Activated CD4-positive, alpha-beta T cell treated with anti-CD3 and anti-CD28 coated beads, Interleukin-2, amount 50 U/mL, for 1 hour (primary cell): ENCODE measurements at places on chromosomes 6 and 20.

GRCh38 chr20:9344083-9344920, 170.1 kb upstream of the LAMP5 start:
- no peak for DNase-seq

DNA sequence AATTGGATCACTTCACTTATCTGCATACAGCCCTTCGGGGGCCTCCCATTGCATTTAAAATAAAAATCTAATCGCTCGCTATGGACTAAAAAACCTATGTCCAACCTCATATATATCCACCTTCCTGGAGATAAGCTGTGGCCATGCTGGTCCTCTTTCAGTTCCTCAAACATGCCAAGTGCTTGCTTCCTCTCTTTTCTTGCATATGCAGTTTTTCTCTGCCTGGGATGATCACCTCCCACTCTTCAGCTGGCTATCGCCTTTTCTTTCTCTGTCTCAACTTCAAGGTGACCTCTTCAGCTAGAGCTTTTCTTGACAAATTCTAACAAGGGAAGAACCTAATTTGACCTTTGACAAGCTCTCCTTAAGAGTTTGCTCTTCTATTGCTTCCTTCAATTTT, 5.6 kb upstream of the TFB1M start:
- no peak for DNase-seq

DNA sequence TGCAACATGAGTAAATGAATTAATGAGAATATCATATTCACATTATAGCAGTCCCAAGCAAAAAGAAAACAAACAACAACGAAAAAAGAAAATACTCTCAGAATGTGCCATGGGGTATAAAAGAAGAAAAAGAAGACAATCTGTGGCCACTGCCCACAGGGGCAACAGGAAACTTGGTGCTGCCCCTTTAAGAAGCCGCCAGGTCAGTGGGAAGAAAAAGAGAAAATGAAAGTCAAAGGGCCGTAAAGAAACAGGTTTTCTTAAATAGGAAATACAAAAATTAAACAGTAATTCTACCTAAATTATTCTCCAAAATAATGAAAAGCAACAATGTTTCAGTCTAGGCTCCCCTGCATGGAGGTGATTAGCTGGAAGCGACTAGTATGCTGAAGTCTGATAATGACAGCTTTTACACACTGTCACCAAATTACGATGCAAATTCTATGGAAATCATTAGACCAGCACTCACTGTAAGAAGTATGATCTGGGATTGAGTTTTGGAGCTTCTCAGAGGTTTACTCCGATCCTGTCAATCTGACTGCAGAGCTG, 23.6 kb downstream of the GMDS start:
- no peak for DNase-seq

DNA sequence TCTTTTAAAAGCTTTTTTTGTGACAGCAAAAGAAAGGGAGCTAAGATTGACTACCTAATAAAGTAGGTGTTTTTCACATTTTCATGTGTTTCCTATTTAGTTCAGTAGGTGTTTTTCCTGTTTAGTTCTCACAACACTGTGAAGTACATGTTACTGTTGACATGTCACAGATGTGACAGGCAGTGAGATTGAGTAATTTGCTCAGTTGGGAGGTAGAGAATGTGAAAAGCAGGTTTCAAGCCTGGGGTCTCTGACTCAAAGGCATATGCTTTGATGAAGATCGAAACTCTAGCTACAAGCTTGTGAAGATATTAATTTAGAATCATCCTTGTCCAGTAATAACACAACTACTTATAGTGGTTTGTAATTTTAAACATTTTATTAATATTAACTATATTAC, 43.1 kb downstream of the SLX4IP start:
- DNase-seq = no peak

GRCh38 chr20:46120136-46120535, 2.0 kb downstream of the CD40 start:
- DNase-seq = no peak

DNA sequence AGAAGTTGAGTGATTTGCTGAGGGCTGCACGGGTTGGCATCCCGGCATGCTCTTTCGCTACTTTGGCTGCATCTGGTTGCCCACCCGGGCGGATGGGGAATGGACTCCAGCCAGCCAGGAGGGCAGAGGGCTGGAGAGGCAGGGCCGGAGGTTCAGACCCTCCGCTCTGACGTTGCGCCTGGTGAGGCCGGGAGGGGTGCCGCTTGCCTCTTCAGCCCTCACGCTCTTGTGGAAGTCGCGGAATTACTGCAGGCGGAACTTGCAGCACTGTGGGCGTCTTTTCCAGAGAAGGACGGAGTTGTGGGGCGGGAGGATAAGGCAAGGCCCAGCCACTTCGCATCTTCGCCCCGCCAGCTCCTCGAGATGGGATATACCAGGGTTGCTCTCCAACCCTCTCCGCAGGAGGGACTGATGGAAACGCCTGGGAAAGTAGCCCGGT, 656 bp downstream of the RTEL1 start:
- DNase-seq = no peak

DNA sequence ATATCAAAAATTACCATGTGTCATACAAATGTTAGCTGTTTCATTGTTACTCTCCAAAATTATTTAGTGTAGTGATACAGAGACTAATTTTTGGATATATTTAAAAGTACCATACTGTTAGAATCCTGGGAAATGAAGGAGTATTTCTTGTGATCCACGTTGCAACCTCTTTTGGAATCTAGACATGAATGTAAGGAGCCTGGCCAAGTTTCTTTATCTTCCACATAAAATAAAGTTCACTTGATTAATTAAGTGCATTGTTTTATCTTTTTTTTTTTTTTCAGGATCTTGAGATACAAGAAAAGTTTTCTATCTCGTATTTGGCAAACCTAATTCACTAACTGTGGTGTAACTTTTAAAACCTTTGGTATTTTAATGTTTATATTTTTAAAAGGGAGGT, 270.7 kb downstream of the SOX4 start:
- DNase-seq = no peak

- no peak for DNase-seq
Measured at GRCh38 chr20:36445847-36446246, 95.5 kb upstream of the MYL9 start.

DNA sequence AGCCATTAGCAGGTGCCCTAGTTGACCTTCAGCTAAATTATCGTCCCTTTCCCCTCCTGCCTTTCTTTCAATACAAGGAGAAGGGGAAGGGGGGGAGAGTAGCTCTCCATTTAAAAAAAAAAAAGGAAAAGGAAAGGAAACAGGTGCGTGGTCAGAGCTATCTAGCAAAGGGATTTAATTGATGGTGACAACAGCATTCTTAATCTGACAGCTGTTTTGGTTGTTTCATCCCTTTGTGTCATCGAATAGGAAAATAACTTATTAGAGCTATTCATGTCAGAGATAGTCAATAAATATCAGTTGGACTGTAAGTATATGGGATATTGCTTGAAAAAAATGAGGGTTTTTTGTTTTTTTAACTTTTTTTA, 195.2 kb upstream of the SASH1 start:
- DNase-seq = no peak

DNA sequence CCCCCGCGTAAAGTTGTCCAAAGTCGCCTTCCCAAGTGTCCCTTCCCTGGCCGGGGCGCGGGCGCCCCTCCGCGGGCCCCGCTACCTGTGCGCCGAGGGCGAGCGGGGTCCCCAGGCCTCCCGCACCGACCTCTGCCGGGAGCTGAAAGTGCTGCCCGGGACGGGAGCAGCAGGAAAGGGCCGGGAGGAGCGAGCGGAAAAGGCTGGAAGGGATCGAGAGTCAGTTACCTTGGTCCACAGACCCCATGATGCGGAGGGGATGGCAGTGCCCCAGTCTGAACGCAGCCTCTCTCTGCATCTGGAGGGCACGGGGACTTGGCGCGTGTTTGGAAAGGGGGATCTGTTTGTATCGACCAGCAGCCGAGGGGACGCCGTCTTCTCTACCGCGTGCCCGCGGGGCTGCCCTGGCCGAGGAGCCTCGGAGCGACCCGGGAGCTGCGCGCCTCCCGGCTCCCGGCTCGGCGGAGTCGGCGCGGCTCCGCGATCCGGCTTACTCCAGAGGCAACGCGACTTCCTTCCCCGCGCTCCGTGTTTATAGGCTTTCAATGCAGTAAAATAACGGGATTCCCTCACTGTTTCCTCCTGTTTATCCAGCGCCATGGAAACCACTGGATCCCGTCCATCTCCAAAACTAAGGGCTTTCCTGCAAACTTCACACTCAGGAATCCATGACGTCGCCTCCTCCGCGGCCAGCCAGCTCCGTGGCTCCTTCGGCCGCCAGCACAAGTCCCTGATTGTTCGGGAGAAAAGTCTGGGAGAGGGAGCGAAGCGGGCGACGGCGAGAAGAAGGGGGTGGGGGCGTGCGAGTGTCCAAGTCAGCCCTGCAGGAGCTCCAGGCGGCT, 20.0 kb upstream of the NFATC2 start:
- DNase-seq = peak; percentile 10

GRCh38 chr6:74058606-74059005, 362.6 kb downstream of the CD109 start:
- no peak for DNase-seq

- DNase-seq = no peak
Measured at GRCh38 chr6:1481286-1481685, 91.9 kb downstream of the FOXF2 start.

DNA sequence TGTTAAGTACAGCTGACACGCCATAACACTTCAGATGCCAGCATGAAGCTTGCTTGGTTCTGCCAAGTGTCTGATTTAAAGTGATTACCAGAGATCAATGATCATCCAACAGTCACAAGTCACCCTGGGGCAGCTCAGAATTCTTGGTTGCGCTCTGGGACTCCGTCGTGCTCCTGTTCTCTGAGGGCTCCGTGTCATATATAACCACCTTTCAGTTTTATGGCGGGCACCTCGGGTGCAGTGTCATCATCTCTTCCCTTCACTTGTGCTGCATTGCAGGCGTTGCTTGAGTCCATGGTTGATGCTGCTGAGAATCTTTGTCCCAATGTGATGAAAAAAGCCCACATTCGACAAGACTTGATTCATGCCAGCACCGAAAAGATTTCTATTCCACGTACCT, 101.4 kb upstream of the SCGN start:
- DNase-seq = no peak

DNA sequence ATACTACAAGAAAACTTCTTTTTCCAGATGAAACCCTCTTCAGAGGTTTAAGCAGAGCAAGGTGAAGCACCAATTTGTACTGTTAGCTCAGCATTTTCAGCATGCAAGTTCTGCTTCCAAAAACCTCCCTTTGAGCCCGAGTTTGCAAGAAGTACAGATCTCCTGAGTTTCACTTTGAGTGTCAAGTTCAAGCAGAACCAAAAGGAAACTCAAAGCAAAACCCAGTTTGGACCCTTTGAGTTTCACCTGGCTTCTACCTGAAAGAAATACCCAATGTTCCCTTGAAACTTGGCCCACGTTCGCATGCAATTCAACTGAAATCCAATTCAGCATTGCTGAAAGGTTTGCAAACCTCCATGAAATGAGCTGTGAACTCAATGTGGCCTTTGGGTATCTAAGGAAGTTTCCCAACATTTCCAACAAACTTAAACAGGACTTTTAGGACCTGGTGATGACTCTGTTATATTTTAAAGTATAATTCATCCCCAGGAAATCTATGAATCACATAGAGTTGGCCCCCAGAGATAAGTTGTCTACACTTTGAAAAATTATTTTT, 62.9 kb upstream of the HBS1L start:
- DNase-seq = no peak

DNA sequence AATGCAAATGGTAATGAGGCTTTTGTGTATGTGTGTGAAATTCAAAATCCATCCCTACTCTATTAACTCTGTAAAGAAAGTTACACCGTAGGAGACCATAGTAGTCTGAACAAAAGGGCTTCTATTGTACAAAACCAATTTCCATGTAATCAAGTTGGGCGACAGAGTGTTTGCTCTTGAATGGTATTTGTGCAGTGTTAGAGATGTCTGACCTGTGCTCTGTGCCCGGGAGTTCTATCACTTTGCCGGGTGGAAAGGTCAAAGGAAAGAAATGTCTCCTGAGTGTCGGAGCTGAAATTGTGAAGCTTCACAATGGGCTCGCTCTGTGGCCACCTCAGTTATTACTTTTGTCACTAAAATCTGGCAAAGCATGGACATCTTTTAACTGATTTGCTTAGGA, 312.0 kb downstream of the SAMD5 start:
- DNase-seq = no peak

DNA sequence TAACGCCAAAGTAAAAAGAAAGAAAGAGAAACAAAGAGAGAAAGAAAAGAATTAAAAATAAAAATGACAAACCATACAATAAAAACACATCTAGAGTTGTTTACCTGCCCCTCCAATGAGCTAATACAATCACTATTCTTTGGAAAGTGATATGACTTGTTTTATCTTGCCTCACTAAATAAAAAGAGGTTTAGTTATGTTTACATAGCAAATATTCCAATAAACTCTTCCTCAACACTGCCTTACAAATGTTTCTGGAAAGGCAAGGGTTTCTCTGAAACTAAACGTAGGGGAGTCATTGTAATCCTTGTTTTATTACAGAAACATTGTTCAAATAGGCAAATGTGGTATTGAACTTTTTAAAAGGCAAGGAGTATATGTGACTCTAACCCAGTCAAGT, 396.2 kb downstream of the EPM2A start:
- no peak for DNase-seq

DNA sequence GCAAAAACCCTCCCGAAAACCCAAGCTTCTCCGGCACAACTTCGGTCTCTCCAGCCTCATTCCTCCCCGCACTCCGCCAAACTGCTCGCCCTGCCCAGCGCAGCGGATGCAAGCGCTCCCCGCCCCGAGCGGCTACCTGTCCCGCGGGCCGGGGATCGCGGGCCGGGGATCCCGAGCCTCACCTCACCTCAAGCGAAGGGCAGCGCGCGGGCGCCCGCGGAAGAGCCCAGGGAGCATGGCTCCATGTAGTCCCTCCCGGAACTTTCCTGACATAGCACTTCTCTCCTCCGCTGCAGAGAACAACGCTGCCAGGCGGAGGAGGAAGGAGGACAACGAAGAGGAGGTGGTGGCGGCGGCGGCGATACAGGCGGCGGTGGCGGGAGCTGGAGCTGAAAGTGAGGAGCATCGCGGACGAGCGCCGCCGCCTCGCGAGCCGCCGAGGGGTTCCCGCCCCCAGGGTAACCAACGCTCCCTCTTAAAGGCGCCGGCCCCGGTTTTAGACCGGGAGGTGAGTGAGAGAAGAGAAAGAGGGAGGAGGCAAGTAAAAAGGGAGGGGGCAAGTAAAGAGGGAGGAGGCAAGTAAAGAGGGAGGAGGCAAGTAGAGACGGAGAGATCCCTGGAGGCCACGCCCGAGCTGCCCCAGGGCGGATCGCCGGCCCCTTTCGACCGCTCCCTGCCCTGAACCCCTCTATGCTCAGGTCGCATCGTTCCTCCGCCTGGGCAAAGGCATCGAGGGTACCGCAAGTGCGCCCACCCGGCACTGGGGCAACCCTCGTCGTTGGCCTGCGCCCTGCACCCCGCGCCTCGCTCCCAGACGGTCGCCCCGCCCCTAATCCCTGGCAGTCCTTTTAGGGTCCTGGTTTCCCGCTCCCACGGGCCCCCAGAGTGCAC, at the start of gene GPR63:
Gene GPR63, minus strand, starts transcription at position 397 of the 891 bp plus-strand sequence. CDS start 37,746 bp downstream, outside the sequence.
- DNase-seq = peak; percentile 58

- no peak for DNase-seq
Measured at GRCh38 chr6:90298459-90299053, 1.9 kb upstream of the BACH2 start.
